Activated CD4-positive, CD25-positive, alpha-beta regulatory T cell (primary cell): ENCODE measurements at places on chromosomes 16 and 17.
A peak's percentile ranks its signal among the peaks of the same experiment; 100 is the strongest.

- no peak for DNase-seq
Measured at GRCh38 chr17:52383493-52384100, 225.1 kb upstream of the CA10 start.

GRCh38 chr16:61814726-61815347 lies 221.4 kb downstream of the CDH8 start:
- DNase-seq = no peak

- DNase-seq = no peak
Measured at GRCh38 chr17:64442541-64442971, 6.4 kb upstream of the MILR1 start.

- no peak for DNase-seq
Measured at GRCh38 chr17:34171245-34171818, 83.8 kb upstream of the CCL2 start.

- DNase-seq = no peak
Measured at GRCh38 chr16:79407005-79407404, 193.5 kb downstream of the MAF start.

- DNase-seq = no peak
Measured at GRCh38 chr17:10435096-10435495, 13.3 kb upstream of the MYH8 start.

DNA sequence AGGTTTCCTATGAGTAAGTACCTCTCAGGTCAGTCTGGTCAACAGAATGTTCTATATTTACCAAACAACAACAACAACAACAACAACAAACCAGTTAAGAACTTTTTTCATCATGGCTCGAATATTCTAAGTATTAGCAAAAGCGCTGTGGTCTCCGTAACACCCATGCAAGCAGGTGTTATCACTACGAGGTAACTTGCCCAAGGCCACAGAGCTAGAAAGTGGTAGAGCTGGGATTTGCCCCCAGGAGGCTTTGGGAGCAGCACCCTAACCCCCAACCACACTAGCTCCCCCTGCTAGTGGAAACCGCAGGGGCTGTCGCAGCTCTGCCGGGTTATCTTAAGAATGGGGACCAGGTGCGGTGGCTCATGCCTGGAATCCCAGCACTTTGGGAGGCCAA lies 23.9 kb upstream of the C16orf74 start:
- no peak for DNase-seq

DNA sequence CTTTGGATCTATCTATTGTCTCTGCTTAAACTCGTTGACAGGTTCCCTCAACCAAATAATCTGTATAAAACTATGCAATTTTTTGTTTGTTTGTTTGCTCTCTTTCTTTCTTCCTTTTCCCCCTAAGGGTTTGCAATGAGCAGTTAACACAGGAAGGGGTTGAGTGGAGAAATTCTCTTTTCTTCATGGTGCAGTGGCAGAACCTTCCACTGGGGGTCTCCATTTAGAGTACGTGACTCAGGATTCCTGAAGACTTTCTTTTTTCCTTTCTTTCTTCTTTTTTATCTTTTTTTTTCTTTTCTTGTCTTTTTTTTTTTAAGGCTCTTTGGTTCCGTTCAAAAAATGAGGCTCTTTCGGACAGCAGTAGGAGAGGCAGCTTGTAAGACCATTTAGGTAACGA lies 19.5 kb upstream of the RBFOX1 start:
- DNase-seq = no peak

- no peak for DNase-seq
Measured at GRCh38 chr17:15966879-15967248, 21.9 kb downstream of the ADORA2B start.

DNA sequence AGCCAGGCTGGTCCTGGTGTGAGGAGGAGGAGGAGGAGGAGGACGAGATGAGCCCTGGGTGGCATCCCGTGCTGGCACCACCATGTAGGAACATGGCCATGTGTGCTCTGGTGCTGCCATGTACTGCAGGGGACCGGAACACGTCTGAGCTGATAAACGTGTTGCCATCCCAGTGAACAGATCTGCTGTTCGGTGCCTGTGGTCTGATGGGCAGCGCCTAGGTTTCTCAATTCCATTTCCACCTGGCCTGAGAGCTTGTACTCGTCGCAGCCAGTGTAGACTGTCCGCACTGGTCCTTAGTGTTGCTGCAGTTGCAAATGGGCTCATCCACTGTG lies 28.4 kb upstream of the FOXK2 start:
- DNase-seq = no peak

GRCh38 chr16:1151424-1152122 lies 1.3 kb upstream of the CACNA1H start:
- no peak for DNase-seq

DNA sequence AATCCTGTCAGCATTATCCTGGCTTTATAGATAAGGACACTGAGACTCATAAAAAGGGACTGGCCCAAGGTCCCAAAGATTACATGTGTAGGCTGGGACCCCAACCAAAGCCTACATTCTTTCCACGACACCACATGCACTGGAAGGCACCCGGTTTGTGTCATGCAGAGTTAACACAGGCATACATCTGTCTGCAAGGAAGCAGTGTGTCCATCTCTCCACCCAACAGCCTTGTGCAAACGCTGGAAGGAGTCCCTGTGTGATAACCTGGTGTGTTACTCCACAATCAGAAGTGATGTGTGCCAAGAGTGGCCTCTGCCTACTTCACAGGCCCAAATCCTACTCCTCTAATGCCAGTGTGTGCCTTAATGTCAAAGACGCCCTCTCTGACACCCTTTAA lies 139.8 kb downstream of the PARN start:
- no peak for DNase-seq

DNA sequence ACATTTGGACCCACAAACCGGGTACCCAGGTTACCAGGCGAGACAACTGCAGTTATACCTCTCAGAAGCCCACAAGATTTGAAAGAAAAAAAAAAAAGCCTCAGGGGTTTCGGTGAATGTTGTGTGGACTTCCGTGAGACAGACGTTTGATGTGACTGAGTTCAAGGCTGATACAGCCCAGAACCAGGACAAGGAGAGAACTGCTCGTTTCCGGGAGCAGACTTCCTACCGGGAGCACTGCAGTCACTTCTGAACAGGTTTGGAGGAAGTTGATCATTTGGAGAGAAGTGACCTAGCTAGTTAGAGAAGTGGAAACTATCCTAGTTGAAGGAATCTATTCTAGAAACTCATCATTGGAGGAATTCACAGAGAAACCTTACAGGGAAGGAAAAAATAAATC lies 847 bp downstream of the CKLF start:
- no peak for DNase-seq

GRCh38 chr17:82070611-82071010 lies 5.0 kb upstream of the DUS1L start:
- no peak for DNase-seq

DNA sequence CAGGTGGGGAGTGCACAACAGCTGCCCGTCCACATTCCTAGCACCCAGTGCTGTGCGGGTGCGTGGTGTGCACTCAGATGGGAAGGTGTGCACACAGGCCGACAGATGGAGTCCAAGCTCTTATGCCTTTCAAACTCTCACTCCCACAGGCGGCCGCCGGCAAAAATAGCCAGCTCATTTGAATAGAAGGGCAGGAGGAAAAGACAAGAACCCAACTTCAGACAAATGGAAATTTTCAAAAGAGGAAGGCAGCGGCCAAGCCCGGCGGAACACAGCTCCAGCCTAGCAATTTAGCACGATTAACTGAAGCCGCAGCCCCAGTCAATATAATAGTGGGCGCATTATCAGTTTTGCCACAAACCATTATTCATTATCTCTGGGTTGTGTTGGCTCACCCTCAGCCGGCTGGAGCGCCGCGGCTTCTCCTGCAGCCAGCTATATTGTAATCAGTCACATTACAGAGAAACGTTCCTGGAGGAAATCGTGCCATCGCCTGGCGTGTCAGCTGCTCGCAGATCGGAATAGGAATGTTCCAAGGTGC lies 103.9 kb upstream of the SEC14L1 start:
- DNase-seq = no peak

GRCh38 chr16:88767546-88768070 lies 17.4 kb downstream of the PIEZO1 start:
- no peak for DNase-seq

DNA sequence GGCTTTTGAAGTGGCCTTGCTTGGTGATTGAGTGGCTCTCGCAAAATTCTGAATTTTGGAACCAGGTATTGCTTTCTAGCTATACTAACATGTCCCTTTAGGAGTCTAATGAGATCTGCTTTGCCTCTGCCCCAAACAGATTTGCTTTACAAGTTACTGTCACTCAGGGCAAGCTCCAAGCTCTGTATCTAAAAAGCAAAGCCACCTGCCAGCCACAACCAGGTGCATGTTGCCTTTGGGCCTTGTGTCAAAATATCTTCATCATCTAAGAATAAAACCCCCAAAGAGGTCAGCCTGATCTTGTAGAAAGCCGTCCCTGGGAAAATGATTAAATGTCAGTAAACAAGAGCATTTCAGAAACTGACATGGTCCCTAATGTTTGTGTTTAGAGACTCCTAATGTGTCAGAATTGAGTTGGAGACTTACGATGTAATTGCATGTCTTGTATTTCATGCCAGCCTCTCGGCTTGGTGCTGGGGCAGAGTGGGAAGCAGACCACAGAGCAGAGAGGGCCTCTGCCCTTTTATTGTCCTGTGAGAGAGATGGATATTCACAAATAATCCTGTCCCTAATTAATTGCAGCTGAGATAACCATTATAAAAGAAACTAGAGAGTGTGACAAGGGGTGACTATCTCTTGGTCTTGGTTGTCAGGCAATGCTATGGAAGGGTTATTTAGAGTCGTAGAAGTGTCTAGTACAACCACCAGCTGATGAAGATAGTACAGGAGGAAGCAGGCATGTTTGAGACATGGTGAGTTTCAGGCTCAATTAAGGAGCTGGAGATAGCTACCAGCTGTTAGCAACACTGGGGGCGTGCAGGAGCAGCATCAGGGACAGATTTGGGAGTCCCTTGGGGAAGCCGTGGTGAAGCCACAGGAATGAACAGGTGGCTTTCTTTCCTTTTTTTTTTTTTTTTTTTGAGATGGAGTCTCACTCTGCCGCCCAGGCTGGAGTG lies 90.7 kb downstream of the PITPNC1 start:
- no peak for DNase-seq

- DNase-seq = no peak
Measured at GRCh38 chr17:77304746-77305473, 164.1 kb downstream of the SEC14L1 start.

GRCh38 chr16:13875614-13876284 lies 44.2 kb upstream of the ERCC4 start:
- DNase-seq = no peak

DNA sequence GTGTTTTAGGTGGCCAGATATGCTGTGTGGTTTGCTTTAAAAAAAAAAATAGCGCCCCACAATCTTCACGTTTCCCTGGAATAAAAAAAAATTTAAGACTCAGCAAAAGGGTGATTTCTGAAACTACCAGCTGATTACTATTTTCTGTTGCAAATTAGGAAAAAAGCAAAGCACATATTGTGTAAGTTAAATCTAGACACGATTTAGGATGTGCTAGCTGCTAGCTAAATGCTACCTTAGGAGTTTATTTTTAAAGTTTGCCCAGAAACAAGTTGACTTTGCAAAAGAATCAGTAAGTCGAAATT lies 944 bp upstream of the MARF1 start:
- DNase-seq = no peak

GRCh38 chr16:71796501-71797097 lies 12.0 kb downstream of the AP1G1 start:
- no peak for DNase-seq

GRCh38 chr16:11742093-11742535 lies 543 bp downstream of the TXNDC11 start:
- DNase-seq = peak; percentile 40

- DNase-seq = no peak
Measured at GRCh38 chr16:49277766-49278566, 3.7 kb downstream of the CBLN1 start.

GRCh38 chr17:56697190-56697589 lies 103.7 kb downstream of the NOG start:
- no peak for DNase-seq

DNA sequence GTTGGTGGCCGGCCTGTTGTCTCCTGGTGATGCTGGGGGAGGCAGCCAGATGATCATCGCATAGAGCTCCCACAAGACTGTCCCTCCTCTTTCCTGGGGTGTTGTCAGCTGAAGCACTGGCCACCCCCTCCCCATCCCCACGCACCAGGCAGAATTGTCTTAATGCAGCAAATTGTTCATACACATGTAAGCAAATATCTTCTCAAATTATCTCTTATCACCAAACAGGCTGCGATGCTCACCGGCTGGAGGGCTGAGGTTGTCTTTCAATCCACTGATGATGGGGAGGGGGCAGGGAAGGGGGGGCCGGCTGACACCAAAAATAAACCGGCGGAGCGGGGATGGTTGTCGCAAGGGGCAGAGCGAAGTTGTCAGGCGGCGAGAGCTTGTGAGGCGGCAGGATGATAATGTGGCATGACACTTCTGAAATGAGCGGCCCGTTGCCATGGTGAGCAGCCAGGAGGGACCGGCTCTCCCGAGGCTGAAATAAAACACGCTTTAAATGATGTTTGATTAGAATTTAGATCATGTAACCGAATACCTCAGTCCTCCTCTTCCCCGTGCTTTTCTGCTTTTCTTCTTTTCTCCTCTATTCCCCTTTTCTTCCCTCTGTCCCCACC lies 59.8 kb downstream of the MRM1 start:
- DNase-seq = no peak
